ENCODE measurements at places on chromosomes 1 and 21.

DNA sequence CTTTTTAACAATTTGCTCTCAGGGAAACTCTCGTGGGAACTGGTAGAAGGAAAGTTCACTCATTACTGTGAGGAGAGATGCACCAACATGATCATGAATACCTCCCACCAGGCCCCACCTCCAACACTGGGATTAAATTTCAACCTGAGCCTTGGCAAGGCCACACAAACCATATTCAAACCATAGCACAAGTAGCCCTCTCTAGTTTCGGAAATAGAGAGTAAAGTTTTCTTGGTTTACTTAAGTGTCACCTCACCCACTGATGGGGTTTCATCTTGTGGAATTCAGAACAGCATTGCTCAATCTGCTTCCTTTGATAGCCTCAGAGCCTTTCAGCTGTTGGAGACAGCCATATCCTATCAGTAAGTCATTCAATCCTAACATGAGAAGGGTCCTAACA, 25.5 kb upstream of the CCSAP start:
- no peak for DNase-seq

DNA sequence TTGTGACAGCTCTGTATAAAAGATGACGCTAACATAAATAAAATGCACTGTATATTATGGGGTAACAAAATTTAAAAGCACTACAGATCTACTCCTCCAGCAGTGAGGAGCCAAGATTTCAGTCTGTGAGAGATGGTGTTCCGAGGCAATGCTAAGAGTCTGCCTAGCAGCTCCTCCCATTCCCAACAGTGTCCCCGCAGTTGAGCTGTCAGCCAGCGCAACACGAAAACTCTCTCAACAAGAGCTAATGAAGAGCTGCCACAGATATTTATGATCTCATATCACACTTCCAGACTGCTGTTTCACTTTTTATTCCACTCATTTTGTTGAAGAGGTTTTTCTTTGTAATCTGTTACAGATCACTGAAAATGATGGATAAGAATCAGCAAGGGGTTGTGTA, 53.9 kb upstream of the ESRRG start:
- no peak for DNase-seq

DNA sequence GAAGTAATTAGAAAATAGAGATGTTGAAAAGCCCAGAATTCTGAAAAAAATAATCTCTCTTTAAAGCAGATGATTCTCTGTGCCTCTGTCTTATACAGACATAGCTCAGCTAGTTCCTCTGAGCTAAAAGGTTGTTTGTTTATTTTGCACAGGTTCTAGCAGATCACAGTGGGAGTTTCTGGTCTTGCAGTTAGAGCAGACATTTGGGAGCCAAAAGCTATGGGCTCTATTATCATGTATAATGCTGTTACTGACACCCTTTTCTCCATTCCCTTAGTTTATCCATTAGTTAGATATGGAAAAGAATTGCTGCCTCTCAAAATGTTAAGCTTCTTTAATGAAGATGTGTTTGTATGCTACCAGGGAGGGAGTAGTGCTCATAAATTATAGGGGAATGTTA, 20.5 kb upstream of the CD55 start:
- DNase-seq = no peak

DNA sequence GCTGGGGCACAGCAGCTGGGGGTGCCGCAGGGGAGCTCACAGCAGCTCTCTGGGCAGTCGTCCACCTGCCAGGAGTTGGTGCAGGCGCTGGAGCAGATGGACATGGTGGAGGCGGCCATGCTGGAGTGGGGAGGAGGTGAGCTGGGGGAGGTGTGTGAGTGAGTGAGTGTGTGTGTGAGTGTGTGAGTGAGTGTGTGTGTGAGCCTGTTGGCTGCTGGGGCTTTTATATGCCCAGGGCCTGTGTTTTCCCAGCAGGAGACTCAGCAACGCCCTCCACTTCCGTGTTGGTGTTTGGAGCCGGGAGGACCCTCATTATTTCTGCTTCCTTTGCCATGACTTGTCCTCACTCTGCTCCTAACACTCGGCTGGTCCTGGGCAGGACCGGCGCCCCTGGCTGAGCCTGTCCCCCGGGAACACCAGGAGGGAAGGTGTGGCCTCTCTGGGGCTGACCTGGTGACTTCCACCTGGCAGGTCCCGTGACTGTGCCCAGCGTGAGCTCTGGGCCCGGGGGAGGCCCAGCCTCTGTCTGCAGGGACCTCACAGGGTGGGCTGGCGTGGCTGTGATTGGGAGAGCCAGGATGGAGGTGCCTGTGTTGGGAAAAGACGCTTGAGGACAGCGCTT, at the start of gene KRTAP10-2:
KRTAP10-2 (minus strand) TSS at position 166 of the 622 bp plus-strand sequence; CDS start at position 119, 47 bp downstream.
- DNase-seq = no peak

DNA sequence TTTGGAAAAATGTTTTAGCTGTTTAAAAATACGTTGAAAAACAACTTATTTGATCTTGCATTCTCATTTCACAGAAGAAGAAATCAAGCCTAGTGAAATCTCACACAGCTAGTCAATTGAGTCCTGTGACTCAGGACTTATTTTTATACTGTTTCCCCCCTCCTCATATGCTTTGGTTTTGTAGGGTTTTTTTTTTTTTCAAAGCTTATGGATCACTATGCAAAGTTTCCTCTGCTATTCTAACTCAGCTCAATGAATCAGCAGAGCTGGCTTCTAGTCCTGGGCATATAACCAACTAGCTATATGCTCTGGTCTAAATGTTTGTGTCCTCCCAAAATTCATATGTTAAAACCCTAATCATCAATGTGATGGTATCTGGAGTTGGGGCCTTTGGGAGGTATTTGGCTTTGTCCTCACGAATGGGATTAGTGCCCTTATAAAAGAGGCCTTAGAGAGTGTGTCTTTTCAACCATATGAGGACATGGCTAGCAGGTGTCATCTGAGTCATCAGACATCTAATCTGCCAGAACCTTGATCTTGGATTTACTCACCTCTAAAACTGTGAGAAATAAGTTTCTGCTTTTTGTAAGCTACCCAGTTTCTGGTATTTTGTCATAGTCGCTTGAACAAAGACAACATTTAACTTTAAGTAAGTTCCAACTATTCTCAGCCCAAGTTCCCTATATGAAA, 317.2 kb upstream of the C1orf87 start:
- DNase-seq = no peak

- no peak for DNase-seq
Measured at GRCh38 chr1:229454056-229454455, 20.2 kb upstream of the ACTA1 start.

DNA sequence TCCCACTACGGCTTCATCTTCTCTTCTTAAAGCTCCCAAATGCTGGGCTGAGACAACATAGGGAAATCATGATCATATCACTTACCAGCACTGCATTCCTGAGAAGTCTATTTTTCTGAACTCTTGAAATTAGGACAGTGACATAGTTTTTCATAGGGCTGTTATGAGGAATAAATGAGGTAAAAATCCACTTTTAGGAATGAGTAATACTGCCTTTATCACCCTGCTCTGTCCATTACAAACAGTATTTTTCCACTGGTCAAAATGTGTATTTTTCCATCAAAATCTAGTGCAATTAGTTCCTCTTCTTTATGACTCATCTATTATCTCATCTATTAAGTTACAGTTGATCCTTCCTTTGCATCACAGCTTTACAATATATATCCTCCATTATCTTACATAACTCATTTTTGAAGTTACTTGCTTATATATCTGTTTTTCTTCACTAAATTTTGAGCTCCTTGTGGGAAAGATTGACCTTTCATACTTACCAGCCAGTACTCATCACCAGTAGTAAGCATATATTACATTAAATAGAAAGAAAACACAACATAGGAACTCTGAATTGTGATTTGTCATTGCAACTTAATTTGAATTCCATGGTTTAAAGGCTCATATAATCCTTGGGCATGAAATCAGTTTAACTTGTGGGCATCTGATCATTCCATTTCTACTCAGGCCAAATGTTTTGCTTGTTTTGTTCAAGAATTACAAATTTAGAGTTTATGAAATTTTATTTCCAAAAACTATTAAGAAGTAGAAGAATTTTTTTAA, 37.1 kb downstream of the PRRX1 start:
- DNase-seq = no peak

DNA sequence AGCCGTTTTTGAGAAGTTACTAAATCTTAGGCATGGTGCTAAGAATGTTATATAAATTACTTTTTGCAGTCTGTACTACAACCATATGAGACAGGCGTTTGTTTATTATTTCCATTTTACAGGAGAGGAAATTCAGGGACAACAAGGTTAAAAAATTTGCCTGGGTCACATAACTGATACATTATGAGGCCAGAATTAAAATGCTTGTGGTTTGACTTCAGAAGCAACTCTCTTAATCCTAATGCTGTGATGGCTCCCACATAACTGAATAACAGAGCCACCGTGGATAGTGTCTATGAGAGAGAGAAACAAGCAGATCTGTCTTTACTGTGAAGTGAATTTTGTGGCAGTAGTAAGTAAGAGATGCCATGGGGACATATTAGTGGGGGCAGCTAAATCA, 184.9 kb downstream of the NCAM2 start:
- DNase-seq = no peak

GRCh38 chr1:110636149-110636935, 30.2 kb upstream of the KCNA2 start:
- no peak for DNase-seq

GRCh38 chr1:190303501-190303900, 174.2 kb downstream of the BRINP3 start:
- DNase-seq = no peak

DNA sequence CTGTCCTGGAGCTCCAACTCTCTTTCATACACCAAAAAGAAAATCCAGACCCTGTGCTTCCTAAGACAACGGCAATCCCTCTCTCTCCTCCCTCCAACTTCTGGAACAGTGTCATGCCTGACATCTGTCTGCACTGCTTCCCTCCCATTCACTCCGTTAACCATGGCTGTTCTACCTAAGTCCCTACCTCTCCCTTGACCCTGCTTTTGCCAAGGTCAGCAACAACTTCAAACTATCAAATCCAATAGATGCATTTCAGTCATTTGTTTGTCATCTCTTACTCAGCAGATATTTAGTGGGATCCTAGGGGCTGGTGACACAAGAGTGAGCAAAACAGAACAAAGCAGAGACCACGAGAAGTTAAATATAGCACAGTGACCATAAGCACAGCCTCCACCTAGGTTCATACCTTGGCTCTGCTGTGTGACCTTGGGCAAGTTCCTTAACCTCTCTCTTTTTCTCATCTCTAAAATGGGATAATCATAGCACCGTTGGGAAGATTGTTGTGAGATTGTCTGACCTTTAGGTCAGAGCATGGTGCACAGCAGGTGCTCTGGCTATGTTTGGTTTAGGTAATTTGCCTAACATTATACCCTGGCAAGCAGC, 88.9 kb downstream of the TMEM53 start:
- DNase-seq = no peak

GRCh38 chr1:68322096-68322495, 89.8 kb upstream of the WLS start:
- DNase-seq = no peak

DNA sequence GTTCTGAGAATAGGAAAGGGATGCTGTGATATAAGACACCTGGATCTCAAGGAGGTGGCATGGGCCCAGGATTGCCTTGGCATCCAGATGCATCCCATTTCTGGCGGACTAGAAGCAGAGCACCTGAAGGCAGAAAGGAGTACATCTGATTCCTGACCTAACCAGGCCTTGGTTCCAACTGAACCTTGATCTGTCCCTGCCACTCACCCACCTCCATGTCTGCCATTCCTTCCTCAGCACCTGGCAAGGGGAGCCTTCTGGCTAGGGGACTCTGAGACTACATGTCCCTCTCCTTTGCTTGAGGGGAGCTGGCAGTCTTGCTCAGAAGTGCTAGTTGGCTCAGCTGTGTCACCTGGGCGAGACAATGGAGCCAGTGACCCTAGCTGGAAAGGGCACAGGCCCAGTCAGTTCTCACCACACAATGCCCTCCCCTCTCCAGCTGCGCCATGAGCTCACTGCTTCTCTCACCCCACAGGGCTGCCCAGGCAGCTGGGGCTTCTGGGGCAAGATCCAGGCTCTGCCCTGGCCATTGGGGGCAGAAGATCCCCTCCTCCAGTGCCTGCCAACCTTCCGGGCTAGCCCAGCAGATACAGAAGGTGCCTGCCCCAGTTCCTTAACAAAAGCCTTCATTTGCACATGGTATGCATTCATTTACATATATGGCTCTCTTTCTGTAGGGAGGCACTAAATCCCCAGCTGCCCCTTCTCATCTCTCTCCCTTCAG, 2.9 kb downstream of the IGSF8 start:
- DNase-seq = no peak

GRCh38 chr1:46180082-46180616, 3.9 kb upstream of the P3R3URF start:
- DNase-seq = no peak

GRCh38 chr21:36059823-36060158, 535 bp downstream of the SETD4 start:
- no peak for DNase-seq

DNA sequence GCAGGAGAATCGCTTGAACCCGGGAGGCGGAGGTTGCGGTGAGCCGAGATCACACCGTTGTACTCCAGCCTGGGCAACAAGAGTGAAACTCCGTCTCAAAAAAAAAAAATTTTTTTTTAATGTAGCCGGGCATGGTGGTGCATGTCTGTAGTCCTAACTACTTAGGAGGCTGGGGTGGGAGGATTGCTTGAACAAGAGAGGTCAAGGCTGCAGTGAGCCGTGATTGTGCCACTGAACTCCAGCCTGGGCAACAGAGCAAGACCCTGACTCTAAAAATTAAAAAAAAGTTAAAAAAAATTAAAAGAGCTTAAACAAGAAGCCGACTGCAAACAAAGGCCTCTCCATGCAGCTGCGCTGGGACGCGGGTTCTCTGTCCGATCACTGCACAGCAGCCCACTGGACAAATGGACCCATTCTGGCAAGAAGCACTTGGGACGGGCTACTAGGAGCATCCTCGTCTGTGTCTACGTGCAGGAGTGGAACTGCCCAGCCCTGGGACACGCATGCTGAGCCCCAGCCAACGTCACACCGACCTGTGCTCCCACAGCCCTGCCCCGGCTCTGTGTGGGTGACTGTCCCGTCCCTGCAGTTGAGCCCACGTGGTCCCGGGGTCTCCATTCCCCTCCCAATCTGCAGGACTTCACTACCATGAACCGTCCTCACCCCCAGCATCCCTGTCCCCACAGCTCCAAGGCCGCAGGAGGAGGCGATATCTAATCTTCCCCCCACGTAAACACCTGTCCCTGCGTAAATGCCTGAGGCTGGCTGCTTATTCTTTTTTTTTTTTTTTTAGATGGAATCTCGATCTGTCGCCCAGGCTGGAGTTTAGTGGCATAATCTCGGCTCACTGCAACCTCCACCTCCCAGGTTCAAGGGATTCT, 12.3 kb downstream of the SLC35E2B start:
- no peak for DNase-seq

DNA sequence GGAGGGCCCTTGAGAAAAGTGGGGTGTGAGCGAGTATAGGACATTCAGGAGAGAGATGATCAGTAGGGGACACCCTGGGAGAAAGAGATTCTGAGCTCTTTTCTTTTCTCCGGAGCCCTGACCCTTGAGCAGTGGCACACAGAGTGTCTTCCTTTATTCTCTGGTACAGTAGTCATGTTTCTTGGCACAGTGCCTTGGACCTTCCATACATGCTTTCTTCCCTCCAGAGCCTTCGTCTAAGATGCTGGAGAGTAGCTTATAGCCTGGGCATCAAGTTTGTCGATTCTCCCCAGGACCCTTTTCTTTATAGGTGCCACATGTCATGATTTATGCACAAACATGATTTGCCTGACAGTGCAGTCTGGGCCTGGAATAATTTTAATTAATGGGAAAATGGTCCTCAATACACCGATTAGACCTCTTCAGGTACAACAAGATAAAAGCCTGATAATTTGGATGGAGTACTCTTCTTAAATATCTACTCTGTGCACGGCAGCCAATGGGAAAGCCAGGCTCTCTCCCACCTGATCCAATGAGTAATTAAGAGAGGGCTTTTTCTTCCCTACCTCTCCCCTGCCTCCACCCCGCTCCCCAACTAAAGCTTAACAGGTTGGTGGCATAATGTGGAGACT, at the start of gene TBX19:
TBX19 (plus strand) TSS at position 582 of the 632 bp plus-strand sequence. CDS start 214 bp downstream, outside the sequence.
- no peak for DNase-seq

Measured in stimulated activated CD8-positive, alpha-beta memory T cell treated with anti-CD3 and anti-CD28 coated beads, Interleukin-4, amount 100 ng/mL, for 1 hour (primary cell).